ENCODE measurements at places on chromosomes 7 and 10.

- DNase-seq = no peak
Observed at GRCh38 chr10:404991-405390, 269.7 kb downstream of the ZMYND11 start.

GRCh38 chr10:126272526-126272925 is 115.8 kb downstream of the ADAM12 start:
- no peak for DNase-seq

DNA sequence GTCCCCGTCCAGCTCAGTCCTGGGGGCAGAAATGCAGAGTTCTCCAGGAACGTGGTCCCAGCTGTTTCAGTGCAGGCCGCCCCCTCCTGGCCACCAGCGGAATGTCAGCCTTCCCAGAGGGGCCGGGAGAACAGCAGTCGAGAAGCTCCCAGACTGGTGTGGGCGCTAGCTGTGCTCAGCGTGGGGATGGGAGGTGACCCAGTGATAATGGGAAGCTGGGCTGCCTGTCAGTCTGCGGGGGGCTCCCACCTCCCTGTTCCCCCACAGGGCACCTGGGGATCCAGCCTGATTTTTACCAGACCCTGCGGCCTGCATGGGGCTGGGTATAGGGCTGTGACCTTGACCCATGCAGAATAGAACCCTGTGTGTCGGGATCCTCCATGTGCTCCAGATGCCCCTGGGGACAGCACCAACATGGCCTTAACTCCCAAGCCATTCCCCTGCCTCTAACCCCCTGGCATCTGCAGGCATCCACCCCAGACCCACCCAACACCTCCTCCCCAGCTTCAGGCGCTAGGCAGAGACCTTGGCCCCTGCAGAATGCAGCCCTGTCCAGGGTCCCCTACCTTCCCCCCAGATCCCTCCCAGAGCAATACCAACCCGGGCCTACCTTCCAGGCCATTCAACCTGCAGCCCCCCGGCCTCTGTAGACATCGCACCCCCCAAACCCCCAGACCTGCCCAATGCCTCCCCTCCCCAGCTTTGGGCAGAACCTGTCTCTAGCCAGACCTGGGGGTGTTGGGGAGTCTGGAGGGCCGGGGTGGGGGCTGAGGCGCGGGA is 880 bp upstream of the ELN start:
- peak; percentile 66 for DNase-seq

DNA sequence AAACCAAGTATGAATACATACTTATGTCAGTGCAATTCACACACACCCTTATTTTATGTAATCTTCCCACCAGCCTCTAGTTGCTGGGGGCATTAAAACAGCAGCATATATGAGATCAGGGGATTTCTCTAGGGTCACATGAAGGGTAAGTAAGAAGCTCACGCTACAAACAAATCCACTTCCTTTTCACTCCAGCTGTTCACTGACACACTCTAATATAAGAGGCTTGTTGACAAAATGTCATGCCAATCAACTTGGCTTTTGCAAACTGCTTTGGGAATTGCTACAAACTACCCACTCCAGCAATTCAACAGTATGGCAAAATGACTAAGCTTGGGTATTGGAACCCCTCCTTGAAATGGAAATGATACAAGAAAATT is 10.3 kb downstream of the FAM3C start:
- DNase-seq = no peak

- DNase-seq = no peak
Observed at GRCh38 chr7:140778975-140779374, 82.5 kb downstream of the NDUFB2 start.

DNA sequence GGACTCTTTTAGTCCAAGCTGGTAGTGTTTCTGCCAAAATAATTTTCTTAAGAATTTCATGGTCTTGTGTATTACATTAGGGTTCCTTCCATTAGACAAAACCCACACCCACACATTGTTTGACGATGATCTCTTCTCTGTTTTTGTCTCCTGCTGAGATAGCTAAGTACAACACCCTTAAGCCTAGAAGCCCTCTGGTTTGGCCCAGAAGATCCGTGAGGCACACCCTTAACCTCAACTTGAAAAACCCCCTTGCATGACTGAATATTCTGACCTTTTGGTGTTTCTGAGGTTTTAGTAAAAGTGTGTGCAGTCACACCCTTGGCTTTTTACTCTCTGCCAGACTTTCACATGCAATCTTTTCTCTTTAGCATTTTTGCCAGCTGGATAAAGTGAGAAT is 29.3 kb upstream of the ERCC6 start:
- no peak for DNase-seq

DNA sequence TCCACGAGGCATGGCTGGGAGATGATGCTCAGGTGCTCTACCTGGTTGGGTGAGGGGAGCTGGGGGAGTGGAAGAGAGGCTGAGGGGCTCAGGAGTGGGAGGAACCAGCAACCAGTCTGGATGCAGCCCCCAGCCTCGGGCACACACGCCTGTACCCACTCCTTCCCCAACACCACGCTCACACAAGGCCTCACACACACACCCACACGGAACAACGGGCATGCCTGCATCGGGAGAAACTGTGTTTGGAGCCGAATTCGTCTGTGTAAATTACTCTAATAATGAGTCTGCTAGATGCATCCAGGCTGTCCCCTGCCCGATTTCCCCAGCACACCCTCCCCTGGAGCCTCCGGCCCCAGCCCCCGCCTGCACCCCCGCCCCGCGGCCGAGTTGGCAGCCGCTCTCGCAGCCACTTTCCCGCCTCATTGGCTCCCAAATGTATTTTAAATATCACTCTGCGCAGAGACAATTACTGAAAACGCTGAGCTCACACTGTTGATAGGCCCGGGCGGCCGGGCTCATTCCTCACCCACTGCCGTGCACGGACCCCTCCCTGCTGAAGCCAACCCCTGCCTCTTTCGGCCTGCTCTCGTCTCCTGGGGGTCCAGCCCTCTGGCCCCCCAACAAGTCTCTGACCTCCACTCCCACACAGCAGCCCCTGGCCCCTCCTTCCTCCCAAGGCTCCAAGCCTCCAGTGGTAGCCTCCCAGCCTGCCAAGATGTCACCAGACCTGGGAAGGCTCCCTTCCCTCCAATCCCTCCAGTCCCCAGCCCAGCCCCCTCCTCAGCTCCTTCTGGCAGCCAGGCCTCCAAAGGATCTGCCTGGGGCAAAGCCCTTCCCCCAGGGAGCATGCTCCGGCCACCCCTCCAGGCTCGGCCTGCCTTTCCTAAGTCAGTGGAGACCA is 11.1 kb downstream of the H2BK1 start:
- peak; percentile 82 for DNase-seq

GRCh38 chr10:77586719-77587415 is 50.7 kb downstream of the KCNMA1 start:
- DNase-seq = no peak

- no peak for DNase-seq
Observed at GRCh38 chr7:49324707-49325106, 400.4 kb downstream of the CDC14C start.

DNA sequence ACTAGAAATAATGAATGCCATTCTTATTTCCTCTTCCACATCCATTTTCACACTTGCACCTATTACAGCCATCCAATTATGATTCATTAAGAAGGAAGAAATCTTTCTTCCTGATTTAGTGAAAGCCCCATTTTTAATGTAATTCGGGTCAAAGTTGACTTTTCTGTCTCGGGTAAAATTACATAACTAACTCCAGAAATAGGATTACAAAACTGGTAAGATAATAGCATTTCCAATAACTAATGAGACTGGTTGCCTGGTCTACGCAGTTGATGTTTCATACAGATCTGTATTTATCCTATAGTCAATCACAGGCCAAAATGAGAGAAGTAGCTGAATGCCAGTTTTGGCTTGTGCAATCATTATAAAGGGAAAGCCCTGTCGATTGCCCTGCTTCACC is 651.5 kb upstream of the NRP1 start:
- DNase-seq = no peak

DNA sequence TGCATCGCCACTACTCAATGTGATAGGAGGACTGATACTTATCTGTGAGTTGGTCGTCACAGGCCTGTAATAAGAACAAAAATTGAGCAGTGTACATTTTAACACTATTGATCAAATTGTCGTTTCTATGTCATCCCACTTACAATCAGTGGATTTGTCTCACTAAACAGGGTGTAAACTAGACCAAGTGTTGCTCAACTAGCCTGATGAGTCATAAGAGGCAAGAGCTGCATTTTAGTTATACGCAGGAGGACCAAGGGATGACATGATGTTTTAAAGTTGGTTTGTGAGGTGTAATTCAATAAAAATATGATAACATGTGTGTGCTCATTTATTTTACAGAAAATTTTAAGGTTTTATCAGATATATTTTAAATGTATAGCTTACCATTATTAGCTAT is 1239.2 kb downstream of the REEP3 start:
- DNase-seq = no peak

- DNase-seq = no peak
Observed at GRCh38 chr10:110426294-110427181, 71.2 kb upstream of the DUSP5 start.

DNA sequence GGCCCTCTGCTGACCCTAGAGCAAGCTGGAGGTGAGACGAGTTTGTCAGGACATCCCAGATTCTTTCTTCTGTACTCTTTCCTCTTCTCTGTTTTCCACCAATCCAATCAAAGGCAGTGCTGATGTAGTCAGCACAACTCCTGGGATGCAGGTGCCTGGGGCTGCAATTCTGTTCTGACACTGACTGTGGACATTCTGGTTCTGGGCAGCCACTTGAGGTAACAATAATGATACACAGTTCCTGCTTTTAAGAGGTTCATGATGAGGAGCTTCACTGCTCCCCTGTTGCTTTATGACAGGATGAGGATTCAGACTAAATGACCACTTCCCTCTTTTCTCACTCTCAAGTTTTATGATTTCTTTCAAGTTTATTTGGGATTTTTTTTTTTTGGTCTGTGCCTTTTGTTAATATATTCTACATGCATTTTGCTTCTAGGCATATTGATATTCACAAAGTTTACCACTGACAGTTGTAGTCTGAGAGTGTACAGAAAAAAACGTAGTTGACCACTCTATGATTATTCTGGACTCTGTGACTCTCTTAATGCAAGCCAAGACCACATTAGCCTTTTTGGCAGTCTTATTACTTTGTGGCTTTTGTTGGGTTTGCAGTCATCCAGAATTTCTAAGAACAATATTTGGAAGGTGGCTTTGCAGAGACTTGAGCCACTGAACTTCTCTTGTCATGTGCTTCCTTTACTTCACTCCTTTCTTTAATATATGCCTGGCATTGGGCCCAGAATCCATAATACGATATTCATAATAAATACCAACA is 247.6 kb downstream of the AUTS2 start:
- DNase-seq = no peak

GRCh38 chr7:121428855-121429489 is 32.9 kb upstream of the FAM3C start:
- no peak for DNase-seq

- peak; percentile 43 for DNase-seq
Observed at GRCh38 chr7:100965723-100966541, 3.4 kb upstream of the MUC12 start.

DNA sequence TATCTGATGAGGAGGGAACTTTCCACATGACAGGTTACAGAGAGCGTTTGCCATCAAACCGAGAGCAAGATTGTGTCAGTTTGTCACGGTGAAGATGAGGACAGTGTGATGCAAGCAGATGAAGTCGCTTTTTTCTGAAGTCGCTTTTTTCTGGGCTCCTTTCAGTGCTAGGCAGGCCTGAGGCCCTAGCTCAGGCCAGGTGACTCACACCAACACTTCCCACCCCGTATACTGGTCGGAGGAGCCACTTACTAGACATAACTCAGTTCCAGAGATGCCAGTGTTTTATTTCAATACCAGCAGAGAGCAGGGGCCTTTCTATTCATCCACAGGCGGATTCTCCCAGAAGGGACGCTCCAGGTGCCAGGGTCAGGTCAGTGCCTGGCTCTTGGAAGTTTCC is 58.9 kb downstream of the SFMBT2 start:
- no peak for DNase-seq

DNA sequence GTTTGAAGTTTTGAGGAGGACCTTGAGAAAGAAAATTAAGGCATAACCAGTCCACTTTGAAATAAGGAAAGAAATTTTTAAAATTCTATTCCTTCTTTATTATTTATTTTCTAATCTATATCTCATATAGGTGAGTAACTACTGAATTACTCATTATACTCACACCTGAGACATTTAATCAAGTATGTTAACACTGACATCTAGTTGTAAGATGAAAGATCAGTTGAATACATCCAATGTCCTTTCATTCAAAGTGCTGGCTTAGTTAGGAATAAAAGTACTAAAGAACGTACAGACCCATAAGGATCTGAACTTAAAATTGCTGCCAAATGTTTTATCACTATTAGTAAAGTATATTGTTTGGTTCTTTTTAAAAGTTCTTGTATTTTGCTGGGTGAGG is 23.5 kb downstream of the TRDMT1 start:
- no peak for DNase-seq

- no peak for DNase-seq
Observed at GRCh38 chr7:112081778-112082177, 124.4 kb downstream of the DOCK4 start.

DNA sequence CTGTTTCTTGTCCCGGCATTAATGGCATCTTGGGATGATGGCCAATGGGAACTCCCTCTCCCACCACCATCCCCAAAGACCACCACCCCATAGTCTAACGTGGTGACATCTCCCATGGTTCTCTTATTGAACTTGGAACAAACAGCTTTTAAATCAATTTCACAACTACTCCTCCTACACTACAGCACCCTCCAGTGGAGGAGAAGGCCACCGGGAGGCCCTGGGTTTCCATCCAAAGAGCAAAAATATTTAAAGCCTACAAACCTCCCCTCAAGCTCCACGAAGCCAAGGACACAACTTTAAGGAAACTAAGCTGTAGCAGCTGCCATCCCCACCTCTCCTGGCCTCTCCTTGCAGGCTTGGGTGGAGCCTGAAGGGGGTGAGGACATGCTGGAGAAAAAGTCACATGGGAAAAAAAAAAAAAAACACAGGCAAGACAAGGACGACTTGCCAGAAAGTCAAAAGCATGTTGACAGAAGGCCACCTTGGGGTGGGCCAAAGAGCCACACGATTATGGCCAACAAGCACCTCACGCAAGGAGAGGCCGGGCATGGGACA is 94.0 kb upstream of the LANCL2 start:
- no peak for DNase-seq

GRCh38 chr7:21041666-21042065 is 255.0 kb upstream of the SP8 start:
- no peak for DNase-seq

DNA sequence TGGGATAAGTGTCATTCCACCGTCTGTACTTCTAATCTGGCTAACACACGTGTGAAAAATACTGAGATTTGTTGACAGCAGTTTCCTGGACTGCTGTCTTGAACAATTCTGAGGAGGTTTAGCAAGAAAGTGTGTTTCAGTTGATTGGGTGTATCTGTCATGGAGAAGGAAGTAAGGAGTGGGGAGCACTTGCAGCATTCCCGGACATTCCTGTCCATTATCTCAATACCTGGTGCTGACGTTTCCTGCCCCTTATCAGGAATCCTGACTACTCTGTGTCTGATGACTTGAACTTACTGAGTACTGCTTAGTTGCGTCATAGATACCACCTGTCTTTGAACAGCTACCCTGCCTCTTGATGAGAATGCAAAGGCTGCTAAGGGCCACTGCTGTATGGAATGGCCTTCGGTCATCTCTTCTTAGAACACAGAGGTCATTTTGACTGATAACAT is 72.0 kb upstream of the VKORC1L1 start:
- DNase-seq = no peak

Data from SK-N-DZ (cell line).